ENCODE measurements at places on chromosomes 2 and 18.

- no peak overlapping the region for H3K4me3 ChIP-seq
- H3K27me3 ChIP-seq = no peaks in the 10 kb centered on the region
- no peaks in the 10 kb centered on the region for H3K36me3 ChIP-seq
- no peak overlapping the region for H3K27ac ChIP-seq
- no peak for DNase-seq
Observed at GRCh38 chr2:127826047-127826446, 15.1 kb upstream of the WDR33 start.

- H3K36me3 ChIP-seq = no peaks in the 10 kb centered on the region
- H3K27me3 ChIP-seq = no peaks in the 10 kb centered on the region
- H3K27ac ChIP-seq = no peak overlapping the region
- no peak for DNase-seq
- no peak overlapping the region for H3K4me3 ChIP-seq
Observed at GRCh38 chr18:38996056-38996455, 1430.5 kb upstream of the CELF4 start.

DNA sequence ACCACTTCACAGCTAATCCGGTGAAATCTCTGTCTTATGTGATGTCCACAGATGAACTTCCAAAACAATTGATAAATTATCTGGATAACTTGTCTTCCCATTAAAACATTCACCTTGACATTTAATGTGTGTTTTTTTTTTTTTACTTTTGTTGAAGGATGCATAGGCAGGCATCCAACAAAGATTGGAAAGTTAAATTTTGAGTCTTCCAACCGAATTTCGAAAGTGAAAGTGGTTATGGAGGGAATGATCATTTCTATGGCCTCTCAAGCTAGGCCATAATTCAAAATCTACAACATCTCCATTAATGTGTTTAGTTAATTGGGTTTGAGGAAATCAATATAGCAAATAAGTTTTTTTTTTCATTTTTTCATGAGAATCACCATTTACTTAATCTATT lies 1495.5 kb upstream of the ACVR2A start:
- no peak overlapping the region for H3K4me3 ChIP-seq
- H3K27ac ChIP-seq = no peak overlapping the region
- no peaks in the 10 kb centered on the region for H3K27me3 ChIP-seq
- no peaks in the 10 kb centered on the region for H3K36me3 ChIP-seq
- no peaks in the 10 kb centered on the region for H3K4me1 ChIP-seq

- no peak overlapping the region for H3K27ac ChIP-seq
- H3K4me1 ChIP-seq = no peaks in the 10 kb centered on the region
- no peak overlapping the region for H3K4me3 ChIP-seq
Observed at GRCh38 chr2:151840216-151841046, 12.2 kb upstream of the ARL5A start.

DNA sequence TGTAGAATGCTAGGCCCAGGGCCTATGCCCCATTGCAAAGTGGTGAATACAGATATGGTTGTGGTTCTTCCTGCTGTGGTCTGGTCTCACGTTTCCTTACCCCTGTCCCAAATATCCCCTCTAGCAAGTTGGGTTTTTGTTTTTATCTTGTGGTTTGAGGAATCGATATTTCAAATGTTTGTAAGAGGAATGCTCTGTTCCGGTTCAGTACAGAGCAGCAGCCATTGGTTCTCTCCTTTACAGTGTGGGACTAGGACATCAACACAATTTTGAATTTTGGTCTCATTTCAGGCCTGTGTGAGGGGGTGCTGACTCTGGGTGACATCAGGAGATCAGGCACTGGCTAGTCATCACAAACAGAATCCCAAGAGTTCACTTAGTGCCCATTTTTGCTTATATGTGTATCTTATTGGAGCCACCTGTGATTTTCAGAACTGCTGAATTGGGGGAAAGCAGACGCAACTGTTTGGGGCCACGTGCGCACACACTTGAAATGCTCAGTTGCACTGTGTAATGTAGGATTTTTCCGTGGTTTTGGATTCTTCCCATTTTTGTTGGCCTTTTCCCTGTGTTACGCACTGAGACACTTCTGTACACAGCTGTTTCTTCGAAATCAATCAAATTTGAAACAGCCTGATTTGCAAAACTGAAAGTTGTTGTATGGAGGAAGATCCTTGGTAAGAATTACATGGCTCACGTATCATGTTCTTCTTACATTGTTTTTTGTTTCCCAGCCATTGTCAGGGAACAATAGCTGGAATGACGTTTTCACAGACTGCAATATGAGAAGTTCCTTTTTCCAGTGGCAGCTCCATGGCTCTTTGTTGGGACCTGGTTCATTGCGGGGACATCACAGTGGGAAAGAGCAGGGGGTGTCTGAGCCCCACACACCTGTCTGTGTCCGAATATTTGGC lies 8.6 kb downstream of the SH3BP4 start:
- DNase-seq = no peak
- no peak overlapping the region for H3K4me3 ChIP-seq
- no peak overlapping the region for H3K27ac ChIP-seq

DNA sequence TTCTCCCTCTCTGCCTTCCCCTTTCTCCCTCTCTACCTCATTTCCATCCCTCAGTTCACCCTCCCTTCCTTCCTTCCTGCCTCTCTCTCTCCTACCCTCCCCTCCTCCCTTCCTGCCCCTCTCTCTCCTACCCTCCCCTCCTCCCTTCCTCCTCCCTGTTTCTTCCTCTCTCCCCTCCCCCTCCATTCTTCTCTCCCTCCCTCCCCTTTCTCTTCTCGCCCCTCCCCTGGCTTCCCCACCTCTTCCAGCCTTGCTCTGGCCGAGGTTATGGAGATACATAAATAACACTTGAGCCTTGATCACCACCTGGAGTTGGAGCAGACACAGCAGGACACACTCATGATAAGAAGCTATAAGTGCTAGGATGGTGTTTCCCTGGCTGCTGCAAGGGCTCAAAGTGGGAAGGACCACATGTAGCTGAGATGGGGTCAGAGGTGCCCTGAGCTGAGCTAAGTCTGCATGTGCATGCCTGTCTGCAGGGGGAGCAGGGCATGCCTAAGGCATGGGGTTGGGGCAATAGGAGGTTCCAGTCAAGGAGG lies 326.1 kb upstream of the HS6ST1 start:
- peaks cover 8% of the 10 kb centered on the region for H3K4me1 ChIP-seq
- DNase-seq = no peak
- no peak overlapping the region for H3K27ac ChIP-seq
- no peaks in the 10 kb centered on the region for H3K36me3 ChIP-seq

- no peaks in the 10 kb centered on the region for H3K36me3 ChIP-seq
- no peak overlapping the region for H3K4me3 ChIP-seq
- no peaks in the 10 kb centered on the region for H3K4me1 ChIP-seq
- H3K27ac ChIP-seq = no peak overlapping the region
- DNase-seq = no peak
Observed at GRCh38 chr2:187618813-187619212, 64.6 kb upstream of the TFPI start.

Data from DND-41 (cell line).